ENCODE measurements at places on chromosomes 12 and 14. TPM values are rescaled to one million over a fixed set of nuclear protein-coding genes. Genes with fewer than 3 reads are reported as not detected.
A peak's percentile ranks its signal among the peaks of the same experiment; 100 is the strongest.

Gene ETFBKMT
- 1.0 TPM for total RNA-seq

Gene GPRC5D
- not detected for total RNA-seq

Gene TMEM117
- total RNA-seq = 3.6 TPM

Gene PMCH
- not detected for total RNA-seq

Gene CLEC4C
- not detected for total RNA-seq

Gene CLEC6A
- not detected for total RNA-seq

Gene DYRK4
- 48.5 TPM for total RNA-seq

GRCh38 chr14:69068744-69069421 is 84.0 kb downstream of the DCAF5 start:
- DNase-seq = no peak

DNA sequence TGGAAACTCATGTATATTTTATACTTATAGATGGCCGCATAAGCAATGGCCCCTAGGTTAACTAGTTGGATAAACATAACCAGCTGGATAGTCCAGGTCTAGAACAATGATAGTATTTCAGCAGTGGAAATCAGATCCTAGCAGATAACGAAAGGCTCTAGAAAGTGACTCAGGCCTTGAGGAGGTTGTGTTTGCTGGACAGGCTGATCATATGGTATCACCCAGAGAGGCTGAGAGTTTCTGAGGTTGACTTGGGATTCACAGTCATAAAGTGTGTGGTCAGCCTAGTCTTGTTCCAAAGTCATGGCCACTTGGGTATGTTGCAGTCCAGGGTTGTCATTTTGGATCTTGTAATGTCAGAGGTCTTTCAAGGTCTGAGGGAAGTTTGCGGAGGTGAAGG is 16.8 kb downstream of the FLVCR2 start:
- no peak for DNase-seq

DNA sequence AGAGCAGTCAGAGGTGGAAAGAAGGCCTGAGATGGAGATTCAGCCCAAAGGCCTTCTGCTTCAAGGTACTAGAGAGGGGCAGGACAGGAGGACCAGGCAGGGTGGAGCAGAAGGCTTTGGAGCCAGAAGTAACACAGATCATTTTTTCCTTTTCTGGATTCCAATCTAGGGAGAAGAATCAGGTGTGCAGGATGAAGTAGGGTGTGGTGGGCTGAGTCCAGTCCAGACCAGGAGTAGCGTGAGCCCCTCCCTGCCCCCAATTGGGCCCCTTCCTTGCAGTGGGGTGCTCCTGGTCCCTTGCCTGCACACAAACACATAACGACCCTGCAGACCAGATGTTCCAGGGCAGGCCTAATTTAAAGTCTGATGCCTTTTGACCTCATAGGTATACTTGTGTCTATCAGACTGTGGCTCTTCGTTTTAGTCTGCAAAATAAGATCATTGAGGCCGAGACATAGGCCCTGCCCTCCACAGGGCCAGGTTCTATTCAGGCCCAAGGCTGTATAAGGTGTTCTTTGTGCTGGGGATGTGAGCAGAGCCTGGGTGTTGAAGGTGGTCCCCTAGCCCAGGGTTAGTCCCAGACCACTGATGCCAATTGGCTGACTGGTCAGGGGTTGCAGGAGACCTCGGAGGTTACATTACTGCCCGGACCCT is 1.0 kb upstream of the NYNRIN start:
- no peak for DNase-seq

DNA sequence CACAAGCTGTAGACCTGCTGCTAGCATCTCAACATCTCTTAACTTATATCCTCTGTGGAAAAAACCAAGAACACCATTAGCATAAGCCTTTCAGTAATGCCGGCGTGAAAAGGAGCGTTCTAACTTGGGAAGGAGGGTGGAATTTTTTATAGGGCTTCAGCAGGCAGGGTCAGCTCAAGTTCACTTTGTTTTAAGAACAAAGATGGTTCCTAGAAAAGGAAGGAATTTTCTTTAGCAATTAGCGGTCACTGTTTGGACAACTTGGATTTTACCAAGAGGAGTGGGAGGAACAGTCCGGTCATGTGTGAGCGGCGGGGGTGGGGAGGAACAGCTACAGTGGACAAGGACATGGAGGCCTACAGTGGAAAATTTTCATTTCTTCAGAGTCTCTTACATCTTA is 35.9 kb downstream of the BBS10 start:
- DNase-seq = no peak

GRCh38 chr12:32217354-32218310 is 111.0 kb downstream of the BICD1 start:
- peak; percentile 41 for DNase-seq

DNA sequence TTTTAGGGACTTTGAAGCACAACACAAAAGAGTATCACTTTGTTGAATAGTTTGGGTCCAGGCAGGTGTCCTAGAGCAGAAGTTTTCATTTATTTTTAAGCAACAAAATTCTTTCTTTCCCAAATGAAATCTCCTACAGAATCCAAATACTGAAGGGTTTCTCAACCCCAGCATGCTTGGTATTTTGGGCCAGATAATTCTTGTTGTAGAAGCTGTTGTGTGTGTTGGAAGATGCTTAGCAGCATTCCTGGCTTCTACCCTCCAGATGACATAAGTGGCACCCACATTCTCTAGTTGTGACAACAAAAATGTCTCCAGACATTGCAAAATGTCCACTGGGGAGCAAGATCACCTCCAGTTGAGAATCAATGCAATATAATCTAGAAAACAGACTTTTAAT is 97.8 kb downstream of the PRKCH start:
- no peak for DNase-seq

- DNase-seq = no peak
These were observed 71.7 kb upstream of the CPSF6 start for GRCh38 chr12:69167648-69168165.

GRCh38 chr14:30162066-30162465 is 234.4 kb upstream of the PRKD1 start:
- no peak for DNase-seq

GRCh38 chr12:3931776-3932175 is 58.6 kb upstream of the PARP11 start:
- no peak for DNase-seq

DNA sequence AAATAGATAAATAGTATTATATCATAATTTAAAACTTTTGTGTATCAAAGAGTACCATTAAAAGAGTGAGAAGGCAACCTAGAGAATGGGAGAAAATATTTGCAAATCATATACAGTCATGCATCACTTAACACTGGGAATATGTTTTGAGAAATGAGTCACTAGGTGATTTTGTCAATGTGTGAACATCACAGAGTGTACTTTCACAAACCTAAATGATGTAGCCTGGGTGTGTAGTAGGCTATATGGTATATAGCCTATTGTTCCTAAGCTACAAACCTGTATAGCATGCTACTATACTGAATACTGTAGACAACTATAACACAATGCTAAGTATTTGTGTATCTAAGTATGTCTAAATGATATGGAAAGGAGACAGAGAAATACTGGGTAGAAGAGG is 48.0 kb upstream of the ARID2 start:
- DNase-seq = peak; percentile 13

GRCh38 chr12:119512772-119513497 is 80.6 kb upstream of the TMEM233 start:
- DNase-seq = peak; percentile 18

GRCh38 chr12:88520436-88520820 is 59.8 kb downstream of the KITLG start:
- DNase-seq = no peak

DNA sequence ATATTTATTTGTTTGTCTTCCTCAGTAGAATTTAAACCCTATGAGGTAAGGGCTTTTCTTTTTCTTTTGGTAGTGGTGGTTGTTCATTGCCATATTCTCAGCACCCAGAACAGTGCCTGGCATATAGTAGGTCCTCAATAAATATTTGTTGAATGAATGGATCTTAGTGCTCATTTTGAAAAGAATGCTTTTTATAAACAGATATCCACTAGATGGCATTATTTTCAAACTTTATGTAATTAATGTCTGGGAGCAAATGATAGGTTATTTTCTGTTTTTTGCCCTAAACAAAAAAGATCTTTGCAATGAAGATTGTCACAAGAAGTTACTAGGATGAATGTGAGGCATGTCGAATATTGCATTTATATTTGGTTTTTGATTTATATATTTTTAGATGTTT is 64.1 kb downstream of the RAD51B start:
- DNase-seq = no peak

GRCh38 chr14:101602466-101602840 is 41.2 kb downstream of the DIO3 start:
- DNase-seq = no peak

DNA sequence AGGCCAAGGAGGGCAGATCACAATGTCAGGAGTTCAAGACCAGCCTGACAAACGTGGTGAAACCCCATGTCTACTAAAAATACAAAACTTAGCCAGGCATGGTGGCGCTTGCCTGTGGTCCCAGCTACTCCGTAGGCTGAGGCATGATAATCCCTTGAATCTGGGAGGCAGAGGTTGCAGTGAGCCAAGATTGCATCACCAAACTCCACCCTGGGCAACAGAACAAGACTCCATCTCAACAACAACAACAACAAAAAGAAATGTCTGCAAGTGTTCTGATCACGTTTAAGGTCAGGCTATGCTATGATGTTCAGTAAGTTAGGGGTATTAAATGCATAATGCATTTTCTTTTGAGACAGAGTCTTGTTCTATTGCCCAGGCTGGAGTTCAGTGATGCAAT is 6.7 kb upstream of the PLD4 start:
- DNase-seq = no peak

- DNase-seq = no peak
These were observed 227.9 kb downstream of the KTN1 start for GRCh38 chr14:55807881-55808379.

- peak; percentile 66 for DNase-seq
These were observed 53.3 kb upstream of the CERS5 start for GRCh38 chr12:50220363-50220995.

GRCh38 chr12:87266305-87266704 is 762.9 kb downstream of the C12orf50 start:
- DNase-seq = peak; percentile 2

GRCh38 chr12:132747395-132747794 is 14.2 kb downstream of the ANKLE2 start:
- no peak for DNase-seq

GRCh38 chr12:75390156-75390898 is 562 bp upstream of the GLIPR1L2 start:
- DNase-seq = no peak

DNA sequence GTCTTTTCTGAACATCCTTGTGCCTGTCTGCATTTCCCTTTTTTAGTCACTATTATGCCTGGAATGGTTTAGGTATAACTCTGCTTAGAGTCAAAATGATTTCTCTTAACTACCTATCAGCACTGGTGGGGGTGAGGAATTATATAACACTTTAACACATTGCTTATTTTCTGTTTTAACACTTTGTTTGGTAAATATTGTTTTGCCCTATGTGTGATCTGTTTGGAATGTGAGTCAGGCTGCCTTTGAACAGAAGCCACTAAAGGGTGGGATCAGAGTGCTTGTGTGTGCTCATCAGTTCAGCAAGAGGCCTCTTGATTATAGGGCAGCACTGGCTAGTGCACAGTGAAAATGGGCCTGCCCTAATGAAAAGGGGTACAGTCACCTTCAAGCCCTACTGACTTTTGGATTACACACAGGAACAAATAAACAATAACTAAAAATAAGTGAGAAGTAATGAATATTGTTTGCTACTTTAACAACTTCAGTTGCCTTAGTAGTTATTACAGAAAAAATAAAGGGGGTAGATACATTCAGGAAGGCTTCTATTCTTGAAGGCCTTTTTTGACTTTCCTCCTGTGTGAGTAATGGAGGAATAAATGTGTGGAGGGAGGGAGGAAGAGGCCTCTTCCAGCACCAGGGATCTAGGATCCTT is 23.2 kb downstream of the NGDN start:
- DNase-seq = no peak

- no peak for DNase-seq
These were observed 7.3 kb downstream of the JAG2 start for GRCh38 chr14:105161309-105161708.
